SJCRH30 (cell line): ENCODE measurements at places on chromosomes 12 and 14. TPM values are rescaled to one million over a fixed set of nuclear protein-coding genes. Genes with fewer than 3 reads are reported as not detected.

Gene HOXC12
- total RNA-seq, result not detected in 2 replicates

Gene HOXC6
- total RNA-seq, result 1.3 and 2.2 TPM in 2 replicates

DNA sequence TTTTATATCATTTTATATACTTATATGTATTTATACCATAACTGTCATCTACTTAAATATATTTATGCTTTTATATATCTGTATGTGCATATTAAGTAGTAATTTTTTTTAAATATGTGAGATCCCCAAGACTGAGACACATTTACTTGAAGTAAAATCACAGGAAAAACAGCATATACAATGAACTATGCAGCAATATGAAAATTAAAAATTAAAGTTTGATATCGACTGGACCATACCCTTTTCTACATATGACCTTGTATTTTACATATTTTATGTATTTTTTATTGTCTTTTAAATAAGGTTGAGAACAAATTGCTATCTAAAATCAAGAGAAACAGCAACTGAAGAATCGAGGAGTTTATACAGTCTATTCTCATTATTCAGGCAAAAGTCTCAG lies 50.0 kb downstream of the TSPAN19 start:
- no peak for DNase-seq

DNA sequence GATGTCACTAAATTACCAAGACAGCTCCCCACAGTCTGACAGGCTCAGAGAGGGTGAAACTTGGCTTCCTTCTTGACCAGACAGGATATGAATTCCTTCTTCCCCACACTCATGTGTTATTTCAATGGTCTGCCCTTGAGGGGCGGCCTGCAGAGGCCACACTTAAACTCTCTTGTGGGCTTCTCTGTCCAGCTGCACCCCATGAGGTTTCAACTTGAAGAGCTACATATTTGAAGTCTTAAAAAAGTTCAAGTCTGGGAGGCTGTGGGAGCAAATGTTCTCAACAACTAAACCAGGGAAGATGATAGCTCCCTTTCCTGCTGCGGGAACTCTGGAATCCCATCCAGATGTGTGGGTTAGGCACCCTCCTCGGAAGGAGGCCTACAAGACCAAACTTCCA lies 98.3 kb downstream of the TTC7B start:
- DNase-seq, result no peak

DNA sequence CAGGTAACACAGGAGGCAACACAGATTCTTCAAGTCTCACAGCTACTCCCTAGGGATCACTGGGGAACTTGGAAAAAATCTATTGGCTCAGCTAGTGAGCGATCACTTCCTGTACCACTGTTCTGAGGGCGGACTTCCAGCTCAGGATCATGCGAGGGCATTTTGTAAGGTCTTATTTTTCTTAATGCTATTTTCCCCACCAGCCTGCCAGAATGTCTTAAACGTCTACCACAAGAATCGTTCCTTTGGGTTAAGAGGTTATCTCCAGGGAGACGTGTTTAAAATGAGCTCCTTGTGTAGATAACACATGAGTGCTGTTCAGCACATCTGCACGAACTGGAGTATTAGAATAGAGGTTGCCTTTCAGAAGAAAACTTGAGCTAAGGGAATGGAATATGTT lies 162.6 kb downstream of the ETNK1 start:
- no peak for DNase-seq
